ENCODE measurements at places on chromosomes 5 and 9.

- no peak for DNase-seq
Measured at GRCh38 chr9:120433701-120434100, 146.3 kb downstream of the CDK5RAP2 start.

DNA sequence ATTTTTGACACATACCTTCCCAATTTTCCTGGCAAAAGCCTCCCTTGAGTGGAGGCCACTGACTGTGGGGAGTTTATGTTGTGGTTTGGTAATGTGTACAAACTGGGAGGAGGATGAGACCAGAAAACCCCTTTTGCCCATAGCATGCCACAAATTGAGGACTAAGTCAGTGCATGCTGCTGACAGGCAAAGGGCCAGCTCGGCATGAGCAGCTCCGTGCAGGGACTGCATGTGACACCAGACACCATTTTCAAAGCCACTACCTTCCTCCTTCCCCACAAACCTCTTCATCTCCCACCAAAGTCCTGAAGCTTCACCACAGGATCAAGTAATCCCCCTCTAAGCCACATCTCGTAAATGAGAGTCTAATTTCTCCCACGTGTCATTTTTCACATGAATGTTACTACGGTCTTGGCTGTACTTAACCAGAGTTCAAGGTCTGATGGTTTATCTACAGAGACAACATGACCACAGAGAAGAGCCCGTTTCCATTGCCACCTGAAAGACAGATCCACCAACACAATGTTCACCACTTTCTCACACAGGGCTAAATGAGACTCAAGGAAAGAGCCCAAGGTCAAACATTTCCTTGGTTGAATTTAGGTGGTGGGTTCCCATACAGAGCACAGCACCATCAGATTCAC, 106.5 kb downstream of the NFIB start:
- DNase-seq: no peak

DNA sequence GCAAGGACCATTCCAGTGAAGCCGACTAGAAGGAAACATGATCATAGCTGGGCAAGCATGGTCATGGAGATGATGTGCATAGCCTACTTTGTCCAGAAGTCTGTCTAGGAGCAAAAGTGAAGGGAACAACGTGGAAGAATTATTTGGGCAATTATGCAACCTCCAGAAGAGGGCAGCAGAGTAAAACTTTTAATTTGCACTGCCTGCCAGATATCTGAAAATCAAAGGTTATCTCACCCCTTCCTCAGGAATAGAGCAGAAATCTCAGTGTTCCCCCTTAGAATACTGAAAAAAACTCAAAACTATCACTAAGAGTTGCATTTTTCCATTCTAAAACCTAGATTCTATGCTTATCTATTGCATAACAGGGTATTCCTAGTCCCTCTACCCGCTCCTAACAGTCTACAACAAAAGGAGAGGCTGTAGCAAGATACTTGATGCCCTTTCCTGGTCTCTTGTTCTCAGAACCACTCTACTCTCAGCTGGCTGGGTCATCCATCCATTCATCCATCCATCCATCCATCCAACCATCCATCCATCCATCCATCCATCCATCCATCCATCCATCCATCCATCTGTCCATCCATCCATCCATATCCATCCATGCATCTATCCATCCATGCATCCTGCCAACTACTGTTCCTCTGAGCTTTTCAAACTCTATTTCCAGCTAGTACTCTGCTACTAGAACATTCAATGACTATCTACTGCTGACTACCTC, 8.4 kb upstream of the SETD9 start:
- DNase-seq: no peak

GRCh38 chr5:15821506-15821905, 321.5 kb downstream of the FBXL7 start:
- DNase-seq: no peak

Data from cortex of kidney (tissue), 1 donor.